ENCODE measurements at places on chromosomes 3 and 15.

DNA sequence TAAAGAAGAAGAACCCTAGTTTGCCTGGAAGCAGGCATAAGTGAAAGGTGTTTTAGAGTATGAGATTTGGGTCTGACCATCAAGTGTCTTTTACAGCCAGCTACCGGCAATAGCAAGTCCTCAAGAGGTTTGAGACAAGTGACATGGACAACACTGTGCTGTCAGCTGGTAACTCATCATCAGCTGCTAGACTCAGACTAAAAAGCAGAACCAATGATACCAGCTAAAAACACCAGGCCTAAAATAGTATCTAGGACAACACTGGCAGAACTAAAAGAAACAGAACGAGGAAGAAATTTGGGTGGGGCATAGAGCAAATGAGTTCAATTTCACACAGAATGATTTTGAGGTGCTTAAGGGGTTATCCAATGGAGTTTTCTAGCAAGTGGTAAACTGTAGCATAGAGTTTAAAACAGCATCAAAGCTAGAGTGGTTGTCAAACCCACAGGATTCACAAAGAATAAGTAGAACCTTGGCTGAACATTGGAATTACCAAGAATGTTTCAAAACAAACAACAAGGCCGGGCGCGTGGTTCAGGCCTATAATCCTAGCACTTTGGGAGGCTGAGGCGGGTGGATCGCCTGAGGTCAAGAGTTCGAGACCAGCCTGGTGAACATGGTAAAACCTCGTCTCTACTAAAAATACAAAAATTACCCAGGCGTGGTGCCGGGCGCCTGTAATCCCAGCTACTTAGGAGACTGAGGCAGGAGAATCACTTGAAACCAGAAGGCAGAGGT, 3.9 kb downstream of the CIAO2A start:
- DNase-seq = no peak

- DNase-seq = no peak
Measured at GRCh38 chr3:68467465-68467864, 464.9 kb downstream of the TAFA4 start.

DNA sequence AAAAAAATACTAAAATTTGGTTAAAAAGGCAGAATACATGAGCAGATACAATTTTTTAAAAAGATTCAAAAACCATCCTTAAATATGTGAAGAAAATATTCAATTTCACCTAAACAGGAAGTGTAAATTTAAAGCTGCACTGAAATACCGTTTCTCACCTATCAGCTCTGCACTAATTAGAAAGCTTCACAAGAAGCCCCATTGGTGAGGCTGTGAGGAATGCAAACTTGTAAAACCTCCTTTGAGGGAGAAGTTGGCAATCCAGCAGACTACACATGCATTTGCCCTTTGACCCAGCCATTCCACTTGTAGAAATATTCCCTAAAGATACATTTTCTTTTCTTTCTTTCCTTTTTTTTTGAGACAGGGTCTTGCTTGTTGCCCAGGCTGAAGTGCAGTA, 18.8 kb downstream of the BLM start:
- no peak for DNase-seq

DNA sequence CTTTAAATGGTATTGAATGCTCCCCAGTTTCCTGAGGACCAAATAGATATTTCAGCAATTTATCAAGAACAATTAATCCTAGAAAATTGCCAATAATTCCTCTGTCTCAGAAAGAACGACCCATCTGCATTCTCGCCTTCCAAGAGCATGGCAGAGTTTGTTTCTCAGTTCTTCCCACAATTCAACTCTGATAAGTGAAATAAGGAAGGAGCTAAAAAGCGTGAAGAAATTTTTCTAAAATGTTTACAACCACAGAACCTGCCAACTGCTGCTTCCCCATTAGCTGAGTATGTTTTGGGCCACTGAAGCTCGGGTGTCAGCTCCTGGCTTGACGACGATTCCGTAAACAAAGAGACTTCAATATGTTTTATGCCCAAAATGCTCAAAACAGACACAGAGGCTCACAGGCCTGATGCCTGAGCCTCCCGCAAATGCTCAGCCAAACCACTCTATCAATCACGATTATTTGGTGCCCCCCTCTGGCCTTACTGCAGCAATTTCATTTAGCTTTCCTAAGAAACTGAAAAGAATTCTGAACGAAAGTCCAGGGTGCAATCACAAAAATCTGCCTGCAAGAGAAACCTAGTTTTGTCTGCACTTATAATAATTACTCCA, 259.2 kb upstream of the CCDC54 start:
- peak; percentile 40 for DNase-seq

DNA sequence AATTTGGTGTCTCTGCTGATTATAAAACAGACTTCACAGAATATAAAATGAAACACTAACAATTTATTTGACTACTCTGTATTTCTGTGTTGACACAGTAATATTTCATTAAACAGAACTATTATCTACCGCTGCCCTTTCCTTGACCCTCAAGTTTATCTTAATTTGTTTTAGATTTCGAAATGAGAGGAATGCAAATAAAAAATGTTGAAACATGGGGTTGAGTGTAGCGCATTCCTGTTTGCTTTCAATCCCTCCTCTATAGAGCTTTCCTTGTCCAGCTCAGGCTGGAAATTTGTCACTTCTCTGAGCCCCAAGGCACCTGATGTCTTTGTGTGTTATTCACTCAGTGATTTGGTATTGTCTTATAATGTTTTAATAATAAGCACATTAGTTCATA, 550.2 kb downstream of the ZBBX start:
- no peak for DNase-seq

Data from activated CD4-positive, alpha-beta T cell treated with anti-CD3 and anti-CD28 coated beads, Interleukin-10, Interleukin-2, amounts not matched to agents 100 ng/mL and 50 ng/mL, durations not matched to agents 16 hours and 8 hours (primary cell).